ENCODE measurements at places on chromosomes 16 and 17. TPM values are rescaled to one million over a fixed set of nuclear protein-coding genes. Genes with fewer than 3 reads are reported as not detected.

GRCh38 chr16:23283571-23283970, 18.5 kb upstream of the SCNN1B start:
- H3K36me3 ChIP-seq = no peaks in the 10 kb centered on the region
- DNase-seq = no peak
- H3K27me3 ChIP-seq = no peaks in the 10 kb centered on the region
- no peak overlapping the region for H3K27ac ChIP-seq
- H3K4me1 ChIP-seq = no peaks in the 10 kb centered on the region
- H3K4me3 ChIP-seq = no peak overlapping the region

DNA sequence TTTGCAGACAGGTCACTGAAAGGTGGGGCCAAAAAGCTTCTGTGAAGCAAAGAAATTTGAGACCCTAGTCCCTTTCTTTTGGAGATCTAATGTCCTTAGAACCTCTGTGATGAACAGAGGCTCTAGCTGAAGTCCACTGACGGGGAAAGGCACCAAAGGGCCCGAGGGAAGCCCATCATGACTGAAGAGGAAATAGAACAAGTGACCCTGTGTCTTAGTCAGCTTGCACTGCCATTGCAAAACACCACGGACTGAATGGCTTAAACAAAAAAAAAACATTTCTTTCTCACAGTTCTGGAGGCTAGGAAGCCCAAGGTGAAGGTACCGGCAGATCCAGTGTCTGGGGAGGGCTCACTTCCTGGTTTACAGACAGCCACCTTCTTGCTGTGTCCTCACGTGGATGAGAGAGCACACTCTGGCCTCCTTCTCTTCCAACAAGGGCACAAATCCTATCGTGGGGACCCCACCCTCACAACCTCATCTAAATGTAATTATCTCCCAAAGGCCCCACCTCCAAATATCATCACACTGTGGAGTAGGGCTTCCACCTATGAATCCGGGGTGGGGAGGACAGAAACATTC, 24.3 kb upstream of the ASGR2 start:
- H3K4me3 ChIP-seq = no peak overlapping the region
- no peaks in the 10 kb centered on the region for H3K27me3 ChIP-seq
- DNase-seq = no peak
- H3K27ac ChIP-seq = no peak overlapping the region

DNA sequence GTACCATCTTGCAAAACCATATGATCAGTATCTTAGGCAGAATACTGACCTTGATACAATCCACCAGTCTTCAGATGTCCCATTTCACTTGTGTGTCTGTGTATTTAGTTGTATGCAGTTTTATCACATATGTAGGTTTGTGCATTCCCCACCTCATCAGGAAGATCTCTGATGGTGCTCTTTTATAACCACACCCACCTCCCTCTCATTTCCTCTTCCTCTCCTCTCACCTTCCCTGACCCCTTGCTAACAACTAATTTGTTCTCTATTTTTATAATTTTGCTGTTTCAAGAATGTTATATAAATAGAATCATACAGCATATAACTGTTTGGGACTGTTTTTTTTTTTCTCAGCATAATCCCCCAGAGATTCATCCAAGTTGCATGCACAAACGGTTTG, 52.0 kb upstream of the ACSM2B start:
- no peaks in the 10 kb centered on the region for H3K27me3 ChIP-seq
- no peak overlapping the region for H3K4me3 ChIP-seq
- DNase-seq = no peak
- no peaks in the 10 kb centered on the region for H3K4me1 ChIP-seq
- H3K27ac ChIP-seq = no peak overlapping the region

- DNase-seq = no peak
- no peaks in the 10 kb centered on the region for H3K27me3 ChIP-seq
- no peak overlapping the region for H3K27ac ChIP-seq
- peaks cover 21% of the 10 kb centered on the region for H3K4me1 ChIP-seq
- H3K4me3 ChIP-seq = no peak overlapping the region
Observed at GRCh38 chr17:17677299-17678040, 3.8 kb upstream of the RAI1 start.

DNA sequence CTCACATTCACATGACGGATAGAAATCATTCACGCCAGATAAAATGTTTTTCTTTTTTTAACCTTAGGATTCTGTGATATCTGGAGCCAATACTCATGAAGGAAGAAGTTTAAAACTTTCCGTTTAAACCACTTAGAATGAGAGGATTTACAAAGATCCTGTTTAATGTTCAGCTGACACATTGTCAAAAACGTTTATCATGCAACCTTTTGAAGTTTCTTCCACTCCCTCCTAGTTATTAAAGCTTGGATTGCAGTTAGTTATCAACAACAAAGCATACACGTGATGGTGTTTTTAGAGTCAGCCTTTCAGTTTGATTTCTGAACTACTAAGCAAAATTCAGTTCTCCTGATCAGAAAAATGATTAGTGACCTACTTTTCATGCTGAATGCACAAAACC, 143.3 kb upstream of the AXIN2 start:
- H3K27ac ChIP-seq = no peak overlapping the region
- H3K27me3 ChIP-seq = no peaks in the 10 kb centered on the region
- no peak for DNase-seq
- H3K4me3 ChIP-seq = no peak overlapping the region
- H3K4me1 ChIP-seq = no peaks in the 10 kb centered on the region

The P2RX1 gene
- total RNA-seq = 53.7 TPM

All from naive thymus-derived CD4-positive, alpha-beta T cell (primary cell).